Fibroblast of upper back skin (primary cell): ENCODE measurements at places on chromosomes 4 and X.

DNA sequence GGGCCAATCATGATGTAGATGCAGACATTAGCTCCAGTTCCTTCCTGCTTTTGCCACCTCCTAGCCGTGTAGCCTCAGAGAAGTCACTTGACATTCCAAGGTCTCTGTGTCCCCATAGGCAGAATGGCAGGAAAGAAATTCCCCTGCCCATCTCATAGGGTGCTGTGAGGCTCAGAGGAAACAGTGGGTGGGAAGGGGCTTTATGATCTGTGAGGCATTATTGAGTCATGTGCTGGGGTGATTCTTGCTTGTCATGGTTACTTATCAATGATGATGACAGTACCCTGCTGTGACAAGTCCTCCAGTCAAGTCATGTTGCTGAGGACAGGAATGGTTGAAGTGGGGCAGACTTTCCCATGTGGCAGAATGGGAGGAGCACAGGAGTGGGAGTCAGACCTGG lies 63.7 kb downstream of the MSX1 start:
- no peak for DNase-seq

DNA sequence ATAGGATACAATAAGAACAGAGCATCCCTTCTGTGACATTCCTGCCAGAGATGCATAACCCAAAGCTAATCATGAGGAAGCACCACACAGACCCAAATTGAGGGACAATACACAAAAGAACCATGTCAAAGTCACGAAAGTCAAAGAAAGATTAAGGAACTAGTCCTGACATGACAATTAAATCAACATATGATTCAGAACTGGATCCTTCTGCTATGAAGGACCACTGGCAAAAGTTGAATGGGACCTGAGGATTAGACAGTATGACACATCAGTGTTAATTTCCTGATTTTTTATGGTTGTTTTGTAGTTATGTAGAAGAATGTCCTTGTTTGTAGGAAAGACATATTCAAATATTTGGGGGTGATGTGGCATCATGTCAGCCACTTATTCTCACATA lies 13.9 kb downstream of the ACOT9 start:
- no peak for DNase-seq

GRCh38 chr4:174016251-174016650 lies 267.2 kb downstream of the FBXO8 start:
- DNase-seq = no peak

DNA sequence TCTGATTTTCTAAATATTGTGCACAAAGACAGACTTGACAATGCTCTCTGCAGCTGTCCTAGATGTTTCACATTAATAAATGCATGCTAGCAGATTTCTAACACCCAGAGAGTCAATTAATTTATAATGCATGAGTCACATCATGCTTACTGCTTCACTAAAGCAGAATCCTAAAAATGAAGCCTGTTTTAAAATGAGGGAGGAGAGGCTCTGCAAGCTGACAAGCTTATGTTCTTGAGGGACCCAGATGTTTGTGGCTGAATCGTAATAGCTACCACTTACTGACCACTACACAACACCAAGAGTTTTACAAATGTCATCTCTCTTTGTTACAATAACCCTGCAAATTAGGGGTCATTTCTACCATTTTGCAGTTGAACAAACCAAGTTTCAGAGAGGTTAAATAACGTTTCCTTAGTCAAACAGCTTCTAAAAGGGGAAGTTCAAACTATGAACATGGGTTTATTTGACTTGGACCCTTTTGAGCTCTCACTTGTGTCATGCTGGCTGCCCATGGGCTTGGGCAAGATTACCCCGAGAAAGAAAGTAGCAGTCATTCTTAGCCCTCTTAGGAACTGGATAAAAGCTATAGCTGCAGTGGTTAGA lies 262.7 kb upstream of the ETNPPL start:
- peak; percentile 14 for DNase-seq

GRCh38 chr4:86280246-86280645 lies 79.6 kb downstream of the MAPK10 start:
- DNase-seq = no peak

- no peak for DNase-seq
Observed at GRCh38 chr4:25377572-25378436, 741 bp downstream of the ANAPC4 start.

DNA sequence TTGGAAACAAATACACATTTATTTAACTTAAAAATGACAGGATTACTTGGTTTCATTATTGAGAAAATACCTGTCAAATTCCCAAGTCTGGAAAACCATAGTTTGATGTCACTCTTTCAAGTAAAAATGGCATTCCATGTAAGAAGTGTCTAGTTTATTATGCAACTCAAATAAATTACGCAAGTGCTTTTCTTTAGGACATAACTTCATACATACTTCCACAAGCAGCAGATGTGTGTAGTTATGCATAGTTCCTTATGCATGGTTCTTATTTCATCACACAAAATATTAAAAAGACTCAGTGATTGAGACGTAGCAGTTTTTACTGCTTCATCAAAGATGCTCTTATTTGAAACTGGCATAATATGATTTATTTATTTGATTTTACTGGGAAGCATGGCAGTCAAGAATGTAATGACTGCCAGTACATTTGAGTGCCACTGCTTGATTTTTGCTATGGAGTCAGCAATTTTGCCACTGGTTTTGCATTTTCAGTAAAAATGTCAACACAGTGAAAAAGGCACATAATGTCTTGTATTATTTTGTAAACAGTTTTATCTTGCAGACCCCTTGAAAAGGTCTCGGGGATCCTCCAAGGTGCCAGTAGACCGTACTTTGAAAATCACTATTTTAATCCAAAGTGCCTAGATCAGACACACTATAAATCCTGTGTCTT lies 62.1 kb downstream of the CLCN3 start:
- DNase-seq = peak; percentile 54
